Stimulated activated CD4-positive, alpha-beta T cell treated with anti-CD3 and anti-CD28 coated beads, Interleukin-4, amount 100 ng/mL, for 4 hours (primary cell): ENCODE measurements at places on chromosomes 2 and 18.

DNA sequence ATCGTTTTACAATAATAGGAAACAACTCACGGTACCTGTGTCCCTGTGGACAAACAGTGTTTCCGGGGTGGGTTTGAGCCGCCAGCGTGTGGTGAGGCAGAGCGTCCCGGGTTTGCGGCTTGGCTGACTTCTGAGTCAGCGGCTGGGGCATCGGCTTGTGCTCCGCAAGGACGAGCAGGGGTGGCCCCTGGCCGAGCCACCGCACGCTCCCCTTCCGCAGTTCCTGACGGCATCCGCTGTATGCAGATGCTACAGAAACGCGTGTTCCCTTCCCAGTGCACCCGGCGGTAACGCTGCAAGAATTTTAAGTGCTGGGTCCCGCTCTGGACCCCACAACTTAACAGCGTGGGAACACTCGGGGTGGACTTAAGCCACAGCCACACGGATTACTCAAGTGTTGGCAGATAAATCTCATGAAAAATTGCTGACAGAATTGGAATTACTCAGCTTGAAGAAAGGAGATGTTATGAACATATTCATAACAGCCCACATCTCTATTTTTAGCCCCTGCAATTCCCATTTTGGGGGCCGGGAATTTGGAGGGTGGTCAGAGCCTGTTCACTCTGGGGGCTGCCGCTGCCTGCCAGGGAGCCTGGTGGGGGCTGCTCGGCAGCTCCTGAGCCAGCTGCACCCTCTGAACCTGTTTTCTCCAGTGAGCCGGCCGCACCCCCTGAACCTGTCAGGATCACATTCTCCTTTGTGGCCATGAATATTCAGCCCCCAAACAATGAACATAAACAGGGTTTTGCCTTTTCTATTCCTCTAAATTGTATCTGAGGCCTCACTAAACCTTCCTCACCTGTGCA, 12.6 kb upstream of the KCNG2 start:
- DNase-seq = no peak

- no peak for DNase-seq
These were observed 1359.7 kb upstream of the NRXN1 start for GRCh38 chr2:52391621-52392020.

- no peak for DNase-seq
These were observed 69.0 kb downstream of the POLR1A start for GRCh38 chr2:86036669-86037138.

GRCh38 chr2:241412144-241412543, 56.1 kb downstream of the FARP2 start:
- DNase-seq = peak; percentile 11

DNA sequence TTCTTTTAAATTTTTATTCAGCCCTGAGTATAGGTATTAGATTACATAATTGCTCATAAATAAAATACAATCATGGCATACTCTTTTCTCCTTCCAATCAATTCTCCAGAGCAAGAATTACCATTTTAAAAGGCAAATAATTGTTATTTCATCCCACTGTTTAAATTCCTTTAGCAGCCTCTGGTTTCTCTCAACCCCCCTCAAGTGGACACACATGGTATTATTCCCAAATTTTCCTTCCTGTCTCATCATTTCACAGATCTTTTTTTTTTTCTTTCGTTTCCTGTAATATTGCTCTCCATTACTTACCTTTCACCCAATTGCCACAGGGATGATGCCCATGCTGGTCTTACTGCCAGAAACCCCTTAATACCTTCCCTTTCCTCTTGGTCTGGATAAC, 385.2 kb downstream of the RIT2 start:
- no peak for DNase-seq

DNA sequence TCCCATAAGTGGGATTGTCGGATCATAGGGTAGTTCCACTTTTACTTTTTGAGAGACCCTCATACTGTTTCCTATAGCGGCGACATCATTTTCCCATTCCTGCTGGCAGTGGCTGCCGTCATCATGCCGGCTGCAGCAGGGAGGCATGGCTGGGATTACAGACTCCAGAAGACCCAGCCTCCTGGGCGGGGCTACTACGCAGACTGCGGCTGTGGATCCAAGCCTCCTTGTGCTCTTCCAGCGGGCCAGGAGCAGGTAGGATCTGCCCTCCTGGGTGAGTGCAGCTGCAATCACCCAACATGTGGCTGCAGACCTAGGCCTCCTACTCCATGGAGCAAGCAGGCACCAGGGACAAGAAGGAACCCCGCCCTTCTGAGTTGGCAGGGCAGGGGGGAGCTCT, 359.2 kb downstream of the GALR1 start:
- no peak for DNase-seq

DNA sequence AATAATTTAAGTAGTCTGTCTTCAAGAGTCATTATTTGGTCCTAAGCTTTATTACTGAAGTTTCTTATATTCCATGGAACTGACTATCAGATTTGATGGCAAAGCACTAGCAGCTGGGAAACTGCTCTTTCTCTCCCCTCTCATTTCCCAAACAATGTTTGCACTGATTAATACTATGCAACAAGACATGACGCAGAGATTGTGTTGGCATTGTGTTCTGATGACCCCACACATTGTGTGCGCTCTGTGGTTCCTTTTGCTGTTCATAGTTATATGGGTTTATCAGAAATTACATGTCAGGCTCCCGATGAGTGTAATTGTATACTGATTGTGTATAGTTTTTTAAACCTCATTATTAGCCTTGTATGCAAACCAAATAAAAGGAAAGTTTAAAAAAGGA, 331.6 kb upstream of the FANCL start:
- DNase-seq = no peak

DNA sequence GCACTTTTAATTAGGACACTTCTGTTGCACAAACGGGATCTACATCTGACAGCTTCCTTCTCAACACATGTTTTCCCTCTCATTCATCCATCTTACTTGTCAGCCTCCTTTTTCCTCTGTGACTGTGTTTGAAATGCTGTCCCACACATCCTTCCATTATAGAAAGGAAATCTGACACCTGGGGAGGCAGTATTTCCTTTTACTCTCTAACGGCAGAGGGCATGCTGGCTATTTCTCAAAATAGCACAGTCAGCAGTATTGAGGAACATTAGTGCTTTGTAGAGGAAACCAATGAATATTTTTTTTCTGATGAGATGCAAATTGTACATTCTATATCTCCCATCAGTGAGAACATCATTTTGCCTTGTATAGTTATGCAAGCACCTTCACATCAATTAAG, 668.7 kb downstream of the SLC4A3 start:
- no peak for DNase-seq

GRCh38 chr18:47246027-47246971, 5.2 kb downstream of the SKOR2 start:
- DNase-seq = no peak

DNA sequence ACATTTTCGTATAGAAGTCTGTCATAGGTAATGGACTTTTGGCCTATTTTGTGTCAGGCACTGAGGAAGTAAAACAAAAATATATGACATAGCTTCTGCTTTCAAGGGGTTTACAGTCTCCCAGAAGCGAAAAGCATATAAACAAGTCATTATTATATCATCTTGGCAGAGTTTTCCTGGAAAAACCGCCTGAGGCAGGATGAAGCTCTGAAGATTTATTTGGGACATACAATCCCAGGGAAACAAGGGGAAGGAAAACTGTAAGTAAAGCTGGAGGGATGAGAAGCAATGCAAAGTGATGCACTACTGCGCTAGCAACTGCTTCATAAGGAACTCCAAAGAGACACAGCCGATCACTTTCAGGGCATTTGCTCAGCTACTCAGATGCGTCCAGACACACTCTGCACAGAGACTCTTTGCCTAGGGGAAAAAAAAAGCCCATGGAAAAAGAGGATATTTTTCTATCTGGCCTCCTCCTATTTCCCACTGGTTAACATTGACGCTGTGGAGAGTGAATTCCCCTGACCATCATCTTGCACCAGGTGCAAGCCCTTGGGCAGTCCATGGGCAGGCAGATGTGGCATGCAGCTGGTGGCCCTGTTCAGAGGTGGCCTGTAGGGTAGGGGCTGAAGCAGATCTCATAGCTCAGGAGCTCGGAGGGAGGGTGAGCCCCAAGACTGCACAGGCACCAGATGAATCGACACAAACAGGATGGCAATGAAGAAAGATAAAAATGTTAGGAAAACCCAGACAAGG, 158.1 kb downstream of the METTL4 start:
- DNase-seq = no peak

GRCh38 chr18:68427951-68428401, 286.9 kb downstream of the TMX3 start:
- no peak for DNase-seq

GRCh38 chr2:238968616-238969384, 120.9 kb downstream of the TWIST2 start:
- DNase-seq = no peak

DNA sequence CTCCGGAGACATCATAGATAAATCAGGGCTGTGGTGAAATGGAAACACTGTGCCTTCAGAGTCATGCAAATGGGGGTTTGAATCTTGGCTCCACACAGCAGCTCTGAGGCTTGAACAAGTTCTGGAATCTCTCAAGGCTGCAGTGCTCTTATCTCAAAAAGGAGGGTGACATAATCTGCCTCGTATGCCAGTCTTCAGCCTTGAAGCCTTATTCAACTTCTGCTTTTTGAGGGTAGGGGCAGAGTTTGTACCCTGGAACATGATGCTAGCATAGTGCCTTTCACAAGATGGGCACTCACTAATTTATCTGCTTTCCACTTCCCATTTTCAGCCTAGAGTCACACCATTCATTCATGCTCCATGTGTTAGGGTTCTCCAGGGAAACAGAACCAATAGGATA, 42.3 kb downstream of the GATA6 start:
- DNase-seq = no peak

- no peak for DNase-seq
These were observed 4.9 kb upstream of the PPM1B start for GRCh38 chr2:44163777-44164176.

- no peak for DNase-seq
These were observed 40.0 kb downstream of the CCDC102B start for GRCh38 chr18:68837665-68838451.

DNA sequence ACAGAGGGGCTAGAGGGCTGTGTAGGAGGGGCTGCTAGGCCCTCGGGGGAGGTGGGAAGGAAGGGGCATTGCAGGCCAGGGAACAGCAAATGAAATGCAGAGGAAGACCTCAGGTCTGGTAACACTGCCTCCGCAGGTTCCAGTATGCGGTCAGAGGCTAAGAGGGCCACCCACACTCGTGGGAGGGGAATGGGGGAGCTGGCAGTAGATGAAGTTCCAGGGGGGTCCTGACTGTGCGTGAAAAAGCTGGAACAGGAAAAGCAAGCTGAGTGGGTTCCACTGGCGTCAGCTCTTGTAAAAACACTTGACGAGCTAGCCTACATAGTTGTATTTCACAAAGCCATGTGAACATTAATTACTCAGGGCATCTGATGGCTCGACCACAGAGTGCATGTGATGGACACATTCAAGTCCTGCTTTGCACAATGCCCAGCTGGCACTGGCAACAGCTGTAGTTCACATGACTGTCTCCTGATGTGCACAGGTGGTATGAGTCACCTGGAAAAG, 29.0 kb upstream of the PTPN4 start:
- no peak for DNase-seq

DNA sequence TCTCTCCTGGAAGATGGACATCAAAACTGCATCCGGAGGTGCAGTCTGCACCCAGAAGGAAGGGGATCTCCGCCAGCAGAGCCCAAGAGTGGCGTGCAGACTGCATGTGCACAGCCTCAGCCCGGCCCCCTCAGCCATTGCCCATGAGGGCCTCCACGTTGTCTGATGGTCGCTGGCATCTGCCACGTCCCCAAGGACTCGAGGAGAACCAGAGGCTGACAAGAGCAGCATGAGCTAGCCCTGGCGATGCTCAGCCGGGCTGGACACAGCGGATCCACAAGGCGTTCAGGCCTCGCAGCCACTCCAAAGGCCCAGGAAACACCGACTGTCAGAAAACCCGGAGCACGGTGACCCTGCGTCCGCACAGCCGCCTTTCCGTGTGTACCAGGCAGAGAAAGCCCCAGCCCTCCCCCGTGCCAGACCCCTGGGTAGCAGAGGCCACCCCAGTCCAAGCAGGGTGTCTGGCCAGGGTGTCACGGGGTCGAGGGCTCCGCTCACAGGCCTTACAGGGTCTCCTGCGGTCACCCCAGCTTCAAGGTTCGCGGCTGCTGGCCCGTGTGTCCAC, 48.3 kb downstream of the SLC66A2 start:
- DNase-seq = no peak

GRCh38 chr2:160974803-160975202, 185.4 kb upstream of the TANK start:
- DNase-seq = no peak

DNA sequence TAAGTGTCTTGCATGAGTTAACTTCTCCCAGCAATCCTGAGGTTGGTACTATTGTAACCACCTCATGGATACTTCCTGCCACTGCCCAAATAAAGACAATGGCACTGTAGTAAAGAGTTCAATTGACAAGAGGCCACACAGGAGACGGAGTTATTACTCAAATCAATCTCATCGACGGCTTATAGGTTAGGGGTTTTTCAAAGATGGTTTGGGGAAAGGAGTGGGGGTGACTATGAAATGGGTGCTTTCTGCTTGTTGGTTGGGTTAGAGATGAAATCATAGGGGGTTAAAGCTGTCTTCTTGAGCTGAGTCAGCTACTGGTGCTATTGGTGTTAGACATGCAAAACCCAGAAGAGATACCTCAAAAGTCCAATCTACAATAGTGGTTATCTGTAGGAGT, 1258.0 kb upstream of the ZEB2 start:
- no peak for DNase-seq
